ENCODE measurements at places on chromosomes 4 and X.
A peak's percentile ranks its signal among the peaks of the same experiment; 100 is the strongest.

DNA sequence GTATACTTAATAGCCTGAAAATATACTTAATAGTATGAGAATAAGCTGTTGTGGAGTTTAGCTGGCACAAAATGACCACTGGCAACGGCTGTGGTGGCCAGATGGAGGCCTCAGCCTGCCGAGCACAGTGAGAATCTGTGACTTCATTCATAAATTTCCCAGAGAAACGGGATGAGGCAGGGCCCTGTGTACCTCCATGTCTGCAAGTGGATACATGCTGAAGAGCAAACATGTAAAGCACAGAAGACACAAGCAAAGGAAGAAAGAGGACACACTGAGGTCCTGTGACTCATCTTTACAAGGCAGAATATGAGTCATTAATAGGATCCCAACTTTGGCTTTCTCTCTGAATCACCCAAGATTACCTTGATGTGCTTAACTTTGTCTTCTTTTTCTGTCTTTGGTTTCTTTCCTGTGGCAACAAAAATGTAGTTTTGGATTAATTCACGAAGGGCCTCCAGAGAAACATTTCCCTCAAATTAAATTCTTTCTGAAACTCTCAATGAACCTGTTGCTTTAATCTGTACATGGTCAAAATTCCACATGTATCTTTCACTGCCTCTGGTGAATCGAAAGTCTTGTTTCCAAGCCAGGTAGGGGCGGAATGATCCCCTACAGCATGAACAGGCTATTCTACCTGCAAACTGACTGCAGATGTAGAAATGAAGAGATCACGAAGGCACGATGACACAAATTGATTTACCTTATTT lies 56.4 kb downstream of the IRF2 start:
- no peak for DNase-seq

DNA sequence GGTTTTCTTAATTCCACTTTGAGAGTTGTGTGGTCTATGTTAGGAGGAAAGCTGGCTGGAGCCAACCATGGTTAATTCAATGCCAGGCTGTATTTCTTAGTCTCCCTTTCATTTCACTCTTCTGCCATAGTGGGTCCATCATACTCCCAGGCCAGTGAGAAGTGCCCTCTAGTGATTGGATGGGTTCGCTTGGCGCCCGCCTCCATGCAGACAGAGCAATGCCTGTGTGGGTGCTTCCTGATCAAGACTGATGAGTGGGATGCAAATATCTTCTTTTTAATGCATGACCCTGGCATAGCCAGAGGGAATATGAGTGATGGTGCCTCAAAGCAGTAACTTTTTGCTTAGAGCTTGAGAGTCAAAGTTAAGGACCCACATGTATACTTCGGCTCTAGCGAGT lies 6.4 kb downstream of the BMX start:
- no peak for DNase-seq

DNA sequence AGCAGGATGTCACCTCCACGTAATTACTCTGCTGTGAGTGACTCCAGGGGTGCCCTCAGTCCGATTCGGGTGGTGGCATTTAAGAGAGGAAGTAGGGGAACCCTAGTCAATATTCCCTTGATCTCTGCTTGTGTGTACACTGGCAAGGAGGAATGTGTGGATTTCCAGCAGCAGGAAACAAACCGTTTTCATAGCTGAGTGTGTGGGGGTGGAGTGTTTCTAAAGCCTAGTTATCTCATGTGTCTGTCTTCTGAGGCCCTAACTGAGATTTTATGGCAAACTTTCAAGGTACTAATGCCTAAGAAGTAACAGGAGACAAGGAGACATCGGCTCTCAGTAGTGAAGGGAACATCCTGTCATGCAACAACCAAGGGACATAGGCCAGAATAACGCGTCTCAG lies 6.6 kb upstream of the CLDN24 start:
- no peak for DNase-seq

GRCh38 chr4:111775556-111776297 lies 369.5 kb upstream of the FAM241A start:
- no peak for DNase-seq

GRCh38 chr4:6992728-6993677 lies 50.2 kb upstream of the TADA2B start:
- no peak for DNase-seq

DNA sequence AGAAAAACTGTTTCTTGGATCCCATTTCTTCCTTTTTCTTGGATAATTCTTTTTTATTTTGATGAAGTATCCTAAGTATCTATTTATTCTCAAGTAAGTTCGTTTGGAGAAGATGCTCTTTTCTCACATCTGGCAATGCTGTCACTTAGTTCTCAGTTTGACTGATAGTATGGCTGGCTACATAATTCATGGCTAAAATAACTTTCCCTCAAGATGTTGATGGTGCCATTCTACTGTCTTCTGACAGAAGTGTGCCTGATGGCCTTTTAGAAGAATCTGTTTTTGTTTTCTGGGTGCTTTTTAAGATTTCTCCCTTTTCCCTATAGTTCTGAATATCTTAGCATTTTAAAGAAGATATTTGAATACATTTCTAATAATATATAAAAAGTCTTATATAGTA lies 41.6 kb downstream of the EVC2 start:
- no peak for DNase-seq

DNA sequence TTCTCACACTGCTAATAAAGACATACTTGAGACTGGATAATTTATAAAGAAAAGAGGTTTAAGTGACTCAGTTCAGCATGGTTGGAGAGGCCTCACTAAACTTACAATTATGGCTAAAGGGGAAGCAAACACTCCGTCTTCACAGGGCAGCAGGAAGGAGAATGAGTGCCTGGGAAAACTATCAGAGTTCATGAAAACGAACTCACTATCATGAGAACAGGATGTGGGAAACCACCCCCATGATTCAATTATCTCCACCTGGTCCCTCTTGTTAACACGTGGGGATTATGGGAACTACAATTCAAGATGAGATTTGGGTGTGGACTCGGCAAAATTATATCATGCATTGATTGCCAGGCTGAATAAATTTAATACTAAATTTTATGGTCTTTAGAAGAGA lies 592.7 kb downstream of the GRXCR1 start:
- no peak for DNase-seq

DNA sequence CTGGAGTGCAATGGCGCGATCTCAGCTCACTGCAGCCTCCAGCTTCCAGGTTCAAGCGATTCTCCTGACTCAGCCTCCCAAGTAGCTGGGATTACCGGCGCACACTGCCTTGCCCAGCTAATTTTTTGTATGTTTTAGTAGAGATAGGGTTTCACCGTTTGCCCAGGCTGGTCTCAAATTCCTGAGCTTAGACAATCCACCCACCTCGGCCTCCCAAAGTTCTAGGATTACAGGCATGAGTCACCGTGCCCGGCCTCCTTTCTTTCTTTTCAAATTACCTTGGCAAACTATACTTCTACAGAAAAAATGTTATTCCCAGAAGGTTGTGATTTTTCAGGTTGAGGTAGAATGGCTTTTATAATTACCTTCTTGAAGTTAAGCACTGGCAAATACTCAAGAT lies 321.9 kb upstream of the PRPS2 start:
- no peak for DNase-seq

DNA sequence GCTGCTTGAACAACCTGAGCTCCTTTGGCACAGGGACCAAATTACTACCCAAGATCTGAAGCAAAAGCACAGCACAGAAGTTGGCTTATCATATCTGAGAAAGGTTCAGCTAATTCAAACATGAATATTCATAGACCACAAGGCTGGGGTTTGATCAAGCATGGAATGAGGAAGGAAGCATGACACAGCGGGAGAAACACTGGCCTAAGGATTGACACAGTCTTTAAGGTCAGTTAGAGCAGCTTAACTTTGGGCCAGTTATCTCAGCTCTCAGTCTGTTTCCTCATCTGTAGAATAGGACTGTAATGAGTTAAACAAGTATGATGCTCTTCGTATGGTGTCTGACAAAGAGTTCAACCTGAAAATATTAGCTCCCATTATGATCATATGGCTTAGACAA lies 88.5 kb upstream of the CBR4 start:
- no peak for DNase-seq

- peak; percentile 5 for DNase-seq
These were observed 13.4 kb downstream of the GIMD1 start for GRCh38 chr4:106355193-106355592.

DNA sequence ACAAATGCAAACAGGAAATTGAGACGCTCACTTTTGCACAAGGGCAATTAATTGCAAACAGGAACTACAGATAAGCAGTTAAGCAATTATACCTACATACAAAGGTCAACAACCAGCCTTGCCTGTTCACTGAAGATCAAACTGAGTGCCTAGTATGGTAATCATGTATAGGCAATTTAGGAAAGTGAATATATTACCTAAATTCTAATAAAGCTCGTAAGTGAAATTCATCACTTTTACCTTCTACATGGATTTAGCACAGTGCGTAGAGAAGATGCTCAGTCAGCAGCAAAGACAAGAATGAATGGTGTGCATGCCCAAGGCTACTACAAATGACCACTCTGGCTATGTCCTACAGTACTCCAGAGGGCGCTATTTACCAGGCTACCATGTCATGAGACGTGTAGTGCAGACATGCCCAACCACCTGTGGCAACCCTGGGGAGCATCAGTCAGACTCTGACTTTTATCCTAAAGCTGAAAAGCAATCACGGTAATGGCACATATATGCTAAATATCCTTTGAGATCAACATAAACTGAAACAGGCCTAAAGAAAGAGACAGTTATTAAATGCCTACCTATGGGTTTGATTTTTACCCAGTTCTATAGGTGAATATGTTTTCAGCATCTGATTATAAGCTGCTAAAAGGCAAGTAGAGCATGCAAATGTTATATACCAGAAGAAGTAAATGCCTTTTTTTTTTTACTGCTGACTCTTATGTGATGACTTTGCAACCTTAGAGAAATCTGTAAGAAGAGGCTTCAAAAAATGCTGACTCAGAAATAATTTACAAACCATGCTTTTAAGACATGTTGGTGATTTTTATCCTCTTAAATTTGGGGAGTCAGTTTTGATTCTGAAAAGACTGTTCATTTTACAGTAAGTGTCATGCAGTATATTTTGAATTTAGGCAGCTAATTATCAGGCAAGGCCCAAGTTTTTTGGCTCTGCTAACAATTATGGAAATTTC lies 178.0 kb downstream of the PPP3CA start:
- DNase-seq: peak; percentile 83

DNA sequence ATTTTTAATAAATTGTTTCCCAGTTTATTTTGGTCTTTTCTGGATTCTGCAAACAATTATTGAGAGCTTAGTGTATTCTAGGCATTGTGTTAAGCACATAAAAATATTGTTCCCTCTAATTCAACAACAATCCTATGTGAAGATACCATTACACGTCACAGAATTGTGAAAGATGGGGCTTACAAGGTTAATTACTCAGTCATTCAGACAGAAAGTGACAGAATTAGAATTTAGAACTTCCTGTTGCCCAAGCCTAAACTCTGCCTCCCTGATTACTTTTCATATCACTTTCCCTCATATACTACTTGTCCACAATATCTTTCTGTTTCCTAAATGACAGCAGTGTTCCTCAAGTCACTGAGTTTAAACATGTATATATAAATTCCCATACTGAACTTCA lies 186.7 kb upstream of the VEGFC start:
- DNase-seq: no peak

DNA sequence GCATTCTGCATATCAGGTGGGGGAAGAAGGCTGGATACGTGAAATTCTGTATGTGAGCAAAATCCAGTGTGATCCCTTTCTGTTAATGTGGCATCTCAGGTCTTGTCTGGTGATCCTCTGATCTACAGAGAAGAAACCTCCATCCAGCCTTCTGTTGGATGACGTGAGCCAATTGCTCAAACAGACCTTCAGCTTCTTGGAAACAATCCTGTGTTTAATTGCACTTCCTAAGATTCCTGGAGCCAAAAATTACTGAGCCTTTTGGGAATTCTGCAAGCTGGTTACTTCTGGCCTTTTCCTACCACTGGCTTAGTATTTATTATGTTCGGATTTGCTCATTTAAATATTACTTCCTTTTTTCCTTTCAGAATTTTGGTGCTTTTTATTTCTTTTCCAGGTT lies 51.2 kb downstream of the TRIML1 start:
- DNase-seq: no peak

DNA sequence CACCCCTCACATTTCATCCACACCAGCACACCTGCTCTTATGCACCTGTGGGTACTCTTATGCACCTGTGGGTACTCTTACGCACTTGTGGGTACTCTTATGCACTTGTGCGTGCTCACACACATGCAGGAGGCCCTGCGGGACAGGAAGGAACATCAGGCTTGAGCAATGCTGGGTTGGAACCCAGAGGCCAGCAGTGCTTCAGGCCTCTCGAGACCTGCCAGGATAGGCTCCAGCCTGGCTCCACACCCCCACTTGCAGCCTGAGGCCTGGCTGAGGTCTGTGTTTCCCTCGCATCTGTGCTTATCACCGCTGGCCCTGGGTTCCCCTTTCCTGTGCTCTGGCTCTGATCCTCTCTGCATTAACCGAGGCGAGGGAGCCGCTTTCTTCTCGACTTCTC lies 34.7 kb downstream of the SORCS2 start:
- no peak for DNase-seq

DNA sequence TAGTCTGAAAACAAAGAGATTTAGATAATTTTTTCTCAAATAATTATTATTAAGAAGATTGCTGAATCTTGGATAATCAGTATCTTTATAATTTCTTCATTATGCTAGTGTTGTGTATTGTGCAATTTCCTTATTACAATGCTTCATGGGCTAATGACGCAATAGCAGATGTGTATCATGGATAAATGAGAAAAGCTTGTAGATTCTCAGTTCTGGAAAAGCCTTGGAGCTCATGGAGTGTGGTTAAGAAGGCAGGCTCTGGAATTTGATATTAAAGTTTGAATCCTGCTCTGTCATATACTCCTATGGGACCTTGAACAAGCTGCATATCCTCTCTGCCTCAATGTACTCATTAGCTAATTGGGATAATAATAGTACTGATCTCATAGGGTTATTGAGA lies 18.9 kb upstream of the CXCL8 start:
- DNase-seq: no peak

DNA sequence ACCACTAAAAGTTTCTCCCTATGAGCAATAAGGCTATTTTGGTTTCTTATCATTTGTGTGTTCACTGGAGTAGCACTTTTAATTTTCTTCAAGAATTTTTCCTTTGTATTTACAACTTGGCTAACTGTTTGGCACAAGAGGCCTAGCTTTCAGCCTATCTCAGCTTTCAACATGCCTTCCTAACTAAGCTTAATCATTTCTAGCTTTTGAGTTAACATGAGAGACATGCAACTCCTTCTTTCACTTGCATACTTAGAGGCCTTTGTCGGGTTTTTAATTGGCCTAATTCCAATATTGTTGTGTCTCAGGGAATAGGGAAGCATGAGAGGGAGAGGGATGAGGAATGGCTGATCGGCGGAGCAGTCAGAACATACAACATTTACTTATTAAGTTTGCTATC lies 349.8 kb downstream of the OPHN1 start:
- no peak for DNase-seq

DNA sequence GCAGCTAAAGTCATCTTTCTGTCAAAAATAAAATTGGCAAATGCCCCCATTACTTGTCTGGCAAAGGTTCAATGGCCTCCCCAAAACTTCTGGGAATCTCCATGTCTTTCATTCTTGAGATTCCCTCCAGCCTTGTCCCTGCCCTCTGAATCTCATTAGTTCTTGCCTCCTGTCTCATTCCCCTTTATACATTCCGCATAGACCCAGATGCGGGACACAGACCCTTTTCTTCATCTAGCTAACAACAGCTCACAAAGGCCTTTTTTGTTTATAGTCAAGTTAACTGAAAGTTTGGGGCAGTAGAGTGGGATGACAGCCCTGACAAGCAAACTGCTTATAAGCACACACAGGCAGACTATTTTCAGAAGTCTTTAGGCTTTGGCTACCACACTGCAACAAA lies 306.1 kb upstream of the FAM241A start:
- DNase-seq: no peak
